ENCODE measurements at places on chromosomes 16 and 17.

DNA sequence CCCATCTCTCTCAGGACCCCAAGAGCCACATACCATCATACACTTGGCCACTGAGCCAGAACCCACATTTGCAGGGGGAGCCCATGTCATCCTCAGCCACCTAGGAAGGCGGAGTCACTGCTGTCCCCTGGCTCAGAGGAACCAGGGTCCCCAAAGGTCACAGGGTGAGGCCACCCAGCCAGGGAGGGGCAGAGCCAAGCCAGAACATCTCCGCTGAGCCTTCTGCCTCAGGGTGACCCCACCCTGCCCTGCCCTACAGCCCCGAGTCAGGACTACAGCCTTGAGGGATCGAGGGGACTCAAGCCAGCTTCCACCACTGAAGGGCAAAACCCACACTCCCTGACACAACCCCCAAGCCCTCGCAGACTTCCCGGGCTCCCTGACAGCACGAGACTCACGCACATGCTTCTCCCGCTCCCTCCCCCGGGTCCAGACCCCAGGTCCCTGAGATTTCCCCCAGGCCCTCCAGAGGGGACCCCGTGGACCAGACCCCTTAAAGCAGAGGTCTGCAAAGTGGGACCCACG, 17.4 kb downstream of the PIEZO1 start:
- DNase-seq: no peak

DNA sequence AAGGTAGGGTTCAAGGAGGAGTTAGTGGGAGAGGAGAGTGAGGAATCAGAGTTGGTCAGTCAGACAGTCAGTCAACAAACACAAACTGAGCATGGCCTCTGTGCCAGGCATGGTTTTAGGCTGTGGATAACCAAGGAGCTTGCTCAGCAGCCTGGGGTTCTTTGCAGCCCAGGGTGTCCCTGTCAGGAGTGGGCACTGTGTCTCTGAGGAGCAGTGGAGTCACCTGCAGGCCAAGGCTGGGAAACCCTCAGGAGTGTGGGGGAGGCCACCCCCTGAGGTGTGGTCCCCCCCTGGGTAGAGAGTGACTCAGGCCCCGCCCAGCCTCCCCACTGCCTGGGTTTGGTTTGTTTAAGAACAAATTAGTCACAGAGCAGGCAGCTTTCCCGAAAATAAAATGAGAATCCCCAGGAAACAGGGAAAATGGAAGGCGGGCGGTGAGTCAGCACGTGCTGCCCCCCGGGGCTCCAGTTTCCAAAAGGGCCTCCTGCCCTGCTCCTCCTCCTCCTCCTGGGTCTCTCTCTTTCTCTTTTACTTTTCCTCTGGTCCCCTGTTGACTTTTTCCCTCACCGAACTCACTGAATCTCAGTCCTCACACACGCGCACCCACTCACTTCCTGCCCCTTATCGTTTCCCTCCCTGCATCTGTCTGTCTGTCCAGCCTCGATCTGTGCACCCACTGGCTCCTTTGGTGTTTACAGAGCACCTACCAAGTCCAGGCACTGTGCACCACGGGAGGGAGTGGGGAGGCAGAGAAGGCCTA, 44.3 kb downstream of the SOCS3 start:
- DNase-seq: peak; percentile 94

DNA sequence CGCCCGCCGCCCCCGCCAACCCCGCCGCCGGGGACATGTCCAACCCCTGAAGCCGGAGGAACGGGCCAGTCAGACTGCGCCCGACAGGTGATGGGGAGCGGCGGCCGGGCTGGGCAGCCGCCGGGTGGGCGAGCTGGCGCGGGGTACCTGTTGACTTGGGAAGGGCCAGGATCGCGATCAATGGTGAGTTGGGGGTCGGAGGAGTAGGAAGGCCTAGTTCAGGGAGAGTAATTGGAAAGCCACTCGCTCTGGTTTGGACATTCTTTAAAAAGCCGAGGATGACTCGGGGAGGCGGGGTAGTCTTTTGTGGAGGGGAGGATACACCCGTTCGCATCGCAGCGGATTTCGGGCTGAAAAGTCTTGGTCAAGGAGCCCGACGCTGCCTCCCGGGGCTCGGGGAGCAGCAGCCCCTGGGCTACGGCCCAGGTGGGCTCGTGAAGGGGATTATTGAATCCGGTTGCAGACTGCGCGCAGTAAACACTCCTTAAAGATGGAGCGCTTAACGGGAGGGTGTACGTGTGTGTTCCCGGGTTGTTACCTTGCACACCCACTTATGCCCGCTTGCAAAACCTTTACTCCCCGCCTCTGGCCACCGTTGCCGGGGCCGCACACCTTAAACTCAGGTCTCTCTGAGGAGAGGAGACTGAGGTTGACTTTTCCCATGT, 123.8 kb downstream of the GOSR1 start:
- peak; percentile 2 for DNase-seq

DNA sequence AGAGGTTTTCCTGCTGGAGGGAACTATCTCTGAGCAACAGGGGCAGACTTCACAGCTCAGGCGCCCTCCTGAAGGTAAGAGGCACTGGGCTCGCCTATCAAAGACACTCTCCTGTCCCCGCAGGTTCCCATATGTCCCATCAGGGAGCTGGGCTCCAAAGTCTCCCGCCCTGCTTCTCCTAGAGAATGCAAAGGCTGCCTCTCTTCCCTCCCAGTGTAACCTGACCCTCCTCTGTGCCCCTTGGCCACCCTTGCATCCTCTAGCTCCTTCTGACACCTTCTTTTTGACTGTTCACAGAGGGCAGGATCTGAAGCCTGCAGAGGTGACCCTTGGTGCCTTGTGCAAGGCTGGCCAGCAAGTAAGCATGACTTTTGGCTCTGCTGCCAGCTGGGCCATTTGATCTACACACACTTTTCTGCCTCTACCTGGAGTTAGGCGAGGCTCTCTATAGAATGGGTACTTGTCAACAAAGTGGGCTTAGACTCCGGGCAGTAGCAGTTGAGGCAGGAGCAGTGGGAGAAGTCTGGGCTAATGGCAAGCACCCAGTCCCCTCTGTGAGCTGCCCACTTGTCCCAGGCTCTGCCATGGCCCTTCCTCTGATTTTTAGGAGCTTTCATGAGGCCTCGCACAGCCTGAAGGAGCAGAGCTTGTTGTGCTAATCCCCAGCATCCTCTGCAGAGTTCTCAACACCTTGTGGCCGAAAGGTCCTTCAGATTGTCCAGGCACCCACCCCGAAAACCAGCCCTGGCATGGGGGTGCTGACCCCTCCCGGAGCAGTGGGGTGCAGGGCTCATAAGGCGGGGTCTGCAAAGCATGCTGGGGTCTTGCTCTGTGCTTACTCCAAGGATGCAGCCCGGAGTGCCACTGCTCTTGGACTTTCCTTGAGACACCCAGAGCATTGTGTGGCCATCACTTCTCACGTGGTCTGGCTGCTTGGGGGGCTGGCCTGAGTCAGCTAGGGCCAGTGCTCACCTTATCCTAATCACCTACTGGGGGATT, 122.9 kb downstream of the METRNL start:
- DNase-seq: no peak

- DNase-seq: peak; percentile 55
Observed at GRCh38 chr16:48321317-48322036, 63.7 kb downstream of the SIAH1 start.

- DNase-seq: no peak
Observed at GRCh38 chr16:57319646-57320045, 35.2 kb upstream of the PLLP start.

DNA sequence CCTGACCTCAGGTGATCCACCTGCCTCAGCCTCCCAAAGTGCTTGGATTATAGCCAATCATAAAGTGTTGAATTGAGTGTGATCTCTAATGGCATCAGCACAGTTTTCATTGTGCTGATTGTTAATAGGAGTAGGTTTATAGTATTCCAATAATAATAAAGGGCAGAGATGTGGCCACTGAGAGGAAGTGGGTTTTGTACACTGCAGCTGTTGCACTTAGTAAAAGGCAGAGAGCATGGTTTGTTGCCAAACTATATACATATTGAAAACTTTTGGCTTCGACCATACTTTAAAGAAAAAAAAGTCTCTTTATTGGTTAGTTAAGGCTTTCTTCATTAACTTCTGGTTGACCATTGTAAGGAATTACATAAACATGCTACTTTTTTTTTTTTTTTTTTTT, 185.9 kb downstream of the CDK5R1 start:
- DNase-seq: no peak

GRCh38 chr17:304461-304860, 48.1 kb downstream of the RPH3AL start:
- DNase-seq: no peak

GRCh38 chr16:81484908-81485624, 40.5 kb downstream of the CMIP start:
- DNase-seq: no peak

GRCh38 chr17:71398800-71399219, 722.0 kb upstream of the SOX9 start:
- DNase-seq: no peak

Data from fibroblast of gingiva (primary cell).